Epithelial cell of prostate (primary cell): ENCODE measurements at places on chromosomes 2 and 18.

GRCh38 chr2:213496226-213496625, 212.0 kb downstream of the SPAG16 start:
- DNase-seq: no peak

GRCh38 chr2:51722311-51722710, 690.4 kb upstream of the NRXN1 start:
- no peak for DNase-seq

DNA sequence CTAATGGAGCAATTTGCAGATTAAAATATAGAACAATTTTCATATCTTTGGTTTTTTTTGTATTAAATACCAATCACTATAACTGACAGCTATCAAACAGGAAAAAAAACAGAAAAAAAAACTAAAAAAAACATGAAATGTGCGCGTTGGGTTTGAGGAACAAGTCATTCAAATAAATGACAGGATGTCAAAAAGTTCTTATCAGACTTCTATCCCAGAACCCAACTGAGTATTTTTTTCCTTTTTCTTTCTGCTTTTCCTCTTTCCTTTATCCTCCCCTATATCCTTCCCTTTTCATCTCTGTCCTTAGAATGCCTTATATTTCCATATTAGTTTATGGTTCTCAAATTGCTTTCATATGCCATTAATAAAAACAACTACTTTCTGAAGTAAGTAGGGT, 14.3 kb downstream of the PRKRA start:
- no peak for DNase-seq

GRCh38 chr2:39524756-39525635, 87.9 kb upstream of the MAP4K3 start:
- no peak for DNase-seq

DNA sequence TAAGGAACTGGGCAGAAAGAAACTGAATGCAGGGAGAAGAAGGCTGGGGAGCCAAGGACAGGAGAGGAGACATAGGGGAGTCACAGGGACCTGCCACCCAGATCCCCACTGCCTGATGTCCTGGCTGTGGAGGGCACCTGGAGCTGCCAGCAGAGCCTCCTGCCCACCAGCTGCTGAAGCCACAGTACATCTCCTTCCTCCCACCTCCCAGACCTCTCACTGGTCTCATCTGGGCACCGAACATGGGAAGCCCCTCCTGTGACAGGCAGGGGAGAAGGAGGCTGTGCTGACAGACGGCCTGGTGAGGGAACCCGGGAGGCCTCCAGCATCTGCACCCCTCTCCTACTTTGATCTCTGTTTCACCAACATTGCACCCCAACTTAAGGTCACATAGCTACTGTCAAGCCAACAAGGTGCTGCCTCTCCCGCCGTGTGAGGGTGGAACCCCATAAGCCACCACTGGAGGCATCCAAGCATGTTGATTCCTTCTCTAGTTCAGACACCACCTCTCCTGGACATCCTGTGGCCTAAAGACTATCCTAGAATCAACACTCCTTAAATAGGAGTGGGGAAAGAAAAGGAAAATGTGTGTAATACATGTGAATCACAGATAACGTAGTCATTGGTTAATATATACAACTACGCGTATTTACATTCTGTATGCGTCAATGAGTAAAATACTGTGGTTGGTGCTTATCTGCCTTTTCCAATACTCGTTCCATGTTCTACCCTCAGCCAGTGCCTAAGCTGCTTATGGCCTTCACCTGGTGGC, 3.5 kb upstream of the RNPEPL1 start:
- DNase-seq: no peak

DNA sequence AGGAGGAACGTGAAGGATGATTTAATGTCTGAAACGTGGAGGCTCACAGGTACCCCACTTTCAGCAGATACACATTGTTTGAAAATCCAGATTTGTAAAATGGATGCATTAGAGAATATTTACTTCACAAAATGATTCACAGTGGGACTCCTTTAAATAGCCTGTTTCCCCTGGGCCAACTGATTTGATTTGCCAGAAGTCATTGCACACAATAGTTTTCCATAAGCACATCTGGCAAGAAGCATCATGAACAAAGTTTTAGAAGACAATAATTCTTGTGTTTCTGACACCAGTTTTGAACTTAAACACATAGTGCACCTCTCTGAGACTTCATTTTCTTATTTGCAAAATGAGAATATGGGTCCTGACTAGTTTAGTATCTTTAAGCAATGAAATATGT, 451.4 kb upstream of the SLC14A2 start:
- DNase-seq: no peak
